ENCODE measurements at places on chromosomes 12 and 14.

DNA sequence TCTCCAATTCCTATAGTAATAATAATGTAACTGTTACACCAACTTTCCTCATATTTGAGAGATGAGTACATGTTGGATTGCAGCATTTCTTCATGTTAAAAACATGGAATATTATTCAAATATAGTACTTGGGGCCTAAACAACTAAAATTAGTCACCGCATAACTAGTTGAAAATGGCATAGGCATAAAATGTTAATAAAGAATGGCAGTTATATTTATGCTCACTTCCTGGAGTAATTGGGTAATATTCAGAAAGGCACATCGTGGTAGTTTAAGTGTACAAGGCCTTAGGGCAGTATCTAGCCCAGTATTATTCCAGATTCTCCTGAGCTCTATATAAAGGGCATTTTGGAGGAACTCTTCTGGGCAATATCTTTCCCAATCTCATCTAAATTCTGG lies 46.0 kb downstream of the ERGIC2 start:
- no peak for DNase-seq

DNA sequence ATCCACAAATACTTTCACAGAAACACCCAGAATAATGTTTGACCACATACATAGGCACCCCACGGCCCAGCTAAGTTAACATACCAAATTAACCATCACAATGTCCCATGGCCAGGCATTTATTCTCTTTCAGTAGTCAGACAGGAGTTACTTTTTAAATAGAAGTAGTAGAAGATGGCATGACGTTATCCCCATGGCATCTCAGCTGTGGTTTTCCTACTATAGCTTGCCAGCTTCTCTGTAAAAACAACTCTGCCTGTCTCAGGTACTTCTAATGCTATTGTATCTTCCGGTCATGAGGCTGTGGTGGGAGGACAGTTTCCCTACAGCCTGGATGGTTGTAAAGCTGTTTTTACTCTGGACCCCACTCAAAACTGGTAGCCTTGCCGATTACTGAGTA lies 19.3 kb downstream of the CTSG start:
- DNase-seq = no peak

- no peak for DNase-seq
These were observed 19.4 kb downstream of the ATP6V0A2 start for GRCh38 chr12:123731596-123731995.

DNA sequence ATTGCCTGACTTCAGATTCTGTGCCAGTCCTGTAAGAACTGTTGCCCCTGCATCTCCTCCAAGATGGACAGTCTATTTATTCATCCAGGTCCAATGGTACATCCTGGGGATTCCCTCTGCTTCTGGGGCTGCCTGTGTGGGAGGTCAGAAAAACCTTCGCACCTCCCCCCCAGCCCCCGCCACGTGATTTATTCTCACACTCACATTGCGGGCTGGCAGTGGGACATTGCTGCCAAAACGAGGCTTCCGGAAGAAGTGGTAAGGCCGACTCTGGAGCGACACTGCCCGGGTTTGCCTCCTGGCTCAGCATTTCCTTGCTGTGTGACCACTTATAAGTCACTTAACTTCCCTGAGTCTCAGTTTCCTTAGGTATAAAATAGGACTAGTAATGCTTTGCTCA lies 5.9 kb upstream of the RTL1 start:
- no peak for DNase-seq

GRCh38 chr14:44961151-44961553 lies 595 bp downstream of the KLHL28 start:
- peak; percentile 28 for DNase-seq

DNA sequence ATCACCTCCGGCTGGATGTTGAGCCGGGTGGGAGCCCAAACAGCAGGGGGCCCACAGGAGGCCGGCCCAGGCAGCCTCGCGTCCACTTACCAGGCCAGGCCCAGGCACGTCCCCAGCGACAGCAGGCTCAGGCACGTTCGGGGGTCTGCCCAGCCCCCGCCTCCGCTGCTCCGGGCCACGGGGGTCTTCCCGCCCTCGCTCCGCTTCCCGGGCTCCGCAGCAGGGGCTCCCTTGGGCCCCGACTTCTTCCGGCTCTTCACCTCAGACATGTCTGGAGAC lies 216 bp downstream of the IKBIP start:
- no peak for DNase-seq

- DNase-seq = no peak
These were observed 90.7 kb upstream of the ARHGAP5 start for GRCh38 chr14:31986405-31986804.

- DNase-seq = no peak
These were observed 59.3 kb upstream of the TMPO start for GRCh38 chr12:98456041-98456440.

DNA sequence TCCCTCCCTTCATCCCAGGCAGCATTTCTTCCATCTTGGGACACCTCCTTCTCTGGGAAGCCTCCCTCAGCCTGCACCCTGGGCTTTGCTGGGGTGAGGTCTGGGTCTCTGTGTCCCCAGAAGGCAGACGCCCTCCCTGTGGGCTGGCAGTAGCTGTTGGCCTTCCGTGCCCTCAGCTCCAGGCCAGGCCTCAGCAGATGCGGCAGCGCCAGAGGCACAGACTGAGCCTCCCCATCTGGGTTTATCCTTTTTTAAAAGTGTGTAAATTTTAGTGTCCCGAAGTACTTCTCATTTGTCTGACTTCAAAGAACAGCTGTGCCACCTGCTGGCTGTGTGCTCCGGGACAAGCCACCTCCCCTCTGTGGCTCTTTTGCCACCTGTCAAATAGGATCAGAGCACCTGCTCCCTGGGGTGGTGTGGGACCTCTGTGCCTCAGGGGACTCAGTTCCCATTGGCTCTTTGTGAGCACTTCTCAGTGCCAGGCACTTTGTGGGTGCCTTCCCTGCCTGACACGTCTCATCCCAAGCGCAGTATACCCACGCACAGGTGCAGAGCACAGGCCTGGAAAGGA lies 11.1 kb downstream of the EXOC3L4 start:
- DNase-seq = no peak

DNA sequence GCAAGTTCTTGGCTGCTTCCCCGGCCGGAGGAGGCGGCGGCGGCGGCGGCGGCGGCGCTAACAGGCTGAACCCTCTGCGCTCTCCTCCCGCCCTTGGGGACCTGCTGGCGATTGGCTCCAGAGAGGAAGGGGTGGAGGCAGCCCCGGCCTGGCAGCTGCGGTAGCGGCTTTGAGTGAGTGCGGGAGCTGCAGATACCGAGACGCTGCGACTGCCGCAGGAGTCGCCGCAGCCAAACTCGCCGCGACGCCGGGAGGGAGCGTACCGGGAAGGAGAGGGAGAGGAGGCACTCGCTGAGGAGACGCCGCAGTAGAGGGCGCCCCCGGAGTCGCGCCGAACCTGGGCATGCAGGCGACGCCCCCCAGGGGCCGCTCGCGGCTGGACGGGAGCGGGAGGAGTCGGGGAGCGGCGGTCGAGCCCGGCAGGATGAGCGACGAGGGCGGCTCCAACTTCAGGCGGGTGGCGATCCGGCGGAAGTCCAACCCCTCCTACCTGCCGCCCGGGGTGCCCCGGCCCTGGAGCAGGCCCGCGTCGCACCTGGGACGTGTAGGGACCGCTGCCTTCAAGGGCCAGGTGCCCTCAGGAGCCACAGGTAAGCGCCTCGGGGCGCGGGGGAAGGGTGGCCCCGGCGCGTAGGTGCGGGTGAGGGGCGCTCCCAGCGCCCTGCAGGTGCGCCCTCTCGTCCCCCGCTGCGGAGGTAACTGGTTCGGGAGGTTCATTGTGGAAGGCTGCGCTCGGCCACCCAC lies at the start of gene FGD4:
Gene FGD4 (plus strand): TSS at position 189 of the 744 bp plus-strand sequence.
- peak; percentile 21 for DNase-seq

DNA sequence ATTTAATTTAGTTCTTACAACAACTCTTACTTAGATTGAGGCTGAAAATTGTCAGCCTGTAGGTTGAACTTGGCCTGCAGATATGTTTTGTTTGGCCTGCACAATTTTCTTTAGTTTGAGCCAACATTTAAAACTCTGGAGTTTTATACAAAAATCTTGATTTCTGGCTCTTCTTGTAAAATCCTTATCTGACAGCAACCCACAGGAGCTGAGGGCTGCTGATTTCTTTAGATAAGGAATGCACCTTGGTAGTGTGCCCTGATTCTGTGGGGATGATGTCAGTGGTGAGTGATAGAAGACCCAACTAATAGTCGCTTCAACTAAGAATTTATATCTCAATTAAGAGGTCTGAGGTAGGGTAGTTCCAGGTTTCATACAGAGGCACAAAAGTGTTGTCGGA lies 49.5 kb downstream of the SOCS2 start:
- no peak for DNase-seq

- no peak for DNase-seq
These were observed 15.7 kb downstream of the RERG start for GRCh38 chr12:15205341-15206010.

DNA sequence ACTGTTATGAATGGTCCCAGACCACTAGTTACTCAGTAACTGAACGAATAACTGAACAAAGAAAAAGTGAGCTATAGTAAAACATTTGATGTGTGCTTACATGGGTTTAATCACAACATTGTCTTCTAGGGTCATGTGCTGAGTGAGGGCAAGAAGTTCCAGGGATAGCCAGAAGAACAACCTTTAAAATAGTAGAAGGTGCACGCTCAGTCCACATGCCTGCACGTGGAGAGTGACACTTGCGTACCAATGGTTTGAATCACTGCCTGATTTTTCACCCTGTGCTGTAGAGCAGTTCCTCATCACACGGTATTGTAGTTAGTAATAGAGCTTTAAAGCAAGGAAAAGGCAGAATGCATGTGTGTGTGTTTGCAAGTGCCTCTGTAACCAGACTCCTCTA lies 224.2 kb downstream of the EGLN3 start:
- no peak for DNase-seq

GRCh38 chr14:55832122-55832911 lies 252.3 kb downstream of the KTN1 start:
- DNase-seq = no peak

DNA sequence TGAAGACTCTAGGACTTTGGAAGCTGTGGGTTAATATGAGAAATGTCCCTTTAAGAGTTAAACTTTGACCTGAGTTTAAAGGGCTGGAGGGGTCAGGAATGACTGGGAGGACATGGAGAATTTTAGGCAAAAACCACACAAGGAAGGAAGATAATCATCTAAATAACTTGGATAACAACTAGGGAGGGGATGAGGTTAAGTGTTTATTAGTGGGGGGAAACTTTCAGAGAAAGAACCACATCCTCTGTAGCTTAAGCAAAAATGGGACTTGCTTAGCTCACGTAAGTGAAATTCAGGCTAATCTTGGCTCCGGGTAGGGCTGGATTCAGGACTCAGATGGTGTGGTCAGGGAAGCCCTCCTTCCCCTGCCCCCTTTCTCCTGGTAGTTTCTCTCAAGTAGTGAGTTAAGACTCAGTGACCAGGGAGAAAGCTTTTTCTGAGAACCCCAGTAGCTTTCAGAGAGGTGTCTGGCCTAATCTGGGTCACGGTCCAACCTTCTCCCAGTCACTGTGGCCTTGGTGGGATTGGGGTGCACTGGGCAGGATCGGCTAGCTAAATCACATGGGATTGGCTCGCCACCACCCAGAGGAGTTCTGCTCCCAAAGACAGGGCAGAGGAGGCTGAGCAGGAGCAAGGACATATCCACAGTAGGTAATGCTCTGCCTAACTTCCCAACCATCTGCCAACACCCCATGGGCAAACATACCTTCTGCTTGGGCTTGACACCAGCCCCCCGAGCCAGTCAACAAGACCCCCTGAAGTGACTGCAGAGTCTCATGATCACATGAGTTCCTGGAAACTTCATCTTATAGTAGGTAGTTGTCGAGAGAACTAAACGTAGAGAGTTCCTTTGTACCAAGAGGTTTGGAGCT lies 52.8 kb downstream of the ARF6 start:
- no peak for DNase-seq

DNA sequence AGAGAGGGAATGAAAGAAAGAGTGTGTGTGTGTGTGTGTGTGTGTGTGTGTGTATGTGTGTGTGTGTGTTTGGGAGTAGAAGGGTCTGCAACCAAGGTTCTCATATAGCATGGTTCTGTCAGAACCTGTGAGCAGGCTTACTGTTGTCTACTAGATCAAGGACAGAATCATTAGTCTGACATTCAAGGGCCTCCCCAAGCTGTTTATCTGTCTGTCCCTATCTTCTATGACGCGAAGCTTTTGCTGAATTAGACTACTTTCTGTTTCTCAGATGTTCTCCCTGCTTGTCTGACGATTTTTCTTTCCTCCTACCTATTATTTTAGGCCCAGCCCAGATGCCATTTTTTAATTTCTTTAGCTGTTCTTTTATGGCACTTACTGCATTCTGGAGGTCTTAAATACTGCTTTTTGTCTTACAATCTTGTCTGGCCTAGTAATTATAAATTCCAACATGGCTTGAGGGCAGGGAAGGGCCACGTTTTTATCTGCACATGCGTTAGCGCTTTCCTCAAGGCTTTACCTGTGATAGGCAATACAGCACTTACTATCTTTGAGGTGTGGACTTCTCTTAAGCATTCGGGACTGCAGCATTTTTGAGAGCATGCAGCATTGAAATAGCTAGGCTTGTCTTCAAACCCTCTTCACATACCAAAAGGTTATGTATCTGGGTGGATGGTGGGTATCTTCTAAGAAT lies 150.2 kb downstream of the TTLL5 start:
- no peak for DNase-seq

DNA sequence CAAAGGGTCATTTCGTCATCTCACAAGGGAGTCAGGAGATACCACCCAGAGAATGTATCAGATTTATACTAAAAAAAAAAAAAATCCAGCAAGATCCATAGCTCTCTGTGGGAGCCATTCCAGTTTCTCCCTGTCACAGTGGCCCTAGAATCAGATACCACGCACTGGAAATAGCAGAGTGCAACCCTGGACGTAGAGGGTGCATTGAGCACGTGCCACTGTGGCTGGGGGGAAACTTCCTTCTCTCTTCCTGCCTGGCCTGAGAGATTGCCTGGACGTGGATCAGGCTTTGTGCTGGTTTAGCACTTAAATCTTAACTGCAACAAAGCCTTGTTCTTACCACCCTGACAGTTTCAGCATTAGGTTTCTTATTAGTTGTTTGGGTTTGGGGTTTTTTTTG lies 124.3 kb downstream of the FBXL14 start:
- DNase-seq = no peak

- no peak for DNase-seq
These were observed 122.7 kb upstream of the MDM1 start for GRCh38 chr12:68454892-68455291.

DNA sequence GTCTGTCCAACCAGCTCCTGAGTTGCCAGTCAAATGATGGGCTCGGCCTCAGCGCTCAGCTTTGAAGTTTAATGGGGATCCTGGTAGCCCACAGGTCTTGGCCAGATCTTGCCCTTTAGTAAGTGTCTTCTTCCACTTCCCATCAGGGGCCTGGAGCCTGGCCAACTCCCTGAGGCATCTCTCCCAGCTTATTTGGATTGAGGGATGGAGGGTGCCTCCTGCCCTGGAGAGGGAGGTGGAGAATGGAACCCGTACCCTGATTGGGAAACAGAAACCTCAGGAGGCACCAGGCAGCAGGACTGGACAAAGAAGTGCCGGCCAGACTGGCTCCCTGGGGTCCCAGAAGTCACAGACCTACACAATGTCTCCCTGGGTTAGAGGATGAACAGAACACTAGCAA lies 40.5 kb upstream of the LTBP2 start:
- DNase-seq = no peak

DNA sequence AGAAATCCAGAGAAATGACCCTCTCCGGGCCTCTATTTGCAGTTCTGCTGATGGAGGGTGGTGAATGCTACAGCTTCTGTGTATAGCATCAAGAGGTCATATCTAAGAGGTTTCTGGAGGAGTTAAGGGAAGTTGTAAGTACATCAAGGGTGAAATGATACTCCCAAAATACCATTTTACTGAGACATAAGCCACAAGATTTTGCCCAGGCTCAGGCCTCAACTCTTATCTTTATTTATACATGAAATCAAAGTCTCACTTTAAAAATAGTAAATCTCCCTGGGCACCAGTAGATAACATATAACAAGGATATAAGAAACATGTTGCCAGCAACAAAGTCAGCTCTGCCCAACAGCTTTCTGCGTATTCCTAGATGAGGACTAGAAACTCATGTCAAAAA lies 40.4 kb downstream of the NIN start:
- no peak for DNase-seq

All from stimulated activated CD4-positive, alpha-beta T cell treated with anti-CD3 and anti-CD28 coated beads, Interleukin-1b, Interleukin-23, amount 100 ng/mL, for 4 hours (primary cell).